ENCODE measurements at places on chromosomes 2 and 18. TPM values are rescaled to one million over a fixed set of nuclear protein-coding genes. Genes with fewer than 3 reads are reported as not detected.
A peak's percentile ranks its signal among the peaks of the same experiment; 100 is the strongest.

- H3K36me3 ChIP-seq: peaks cover 9% of the 10 kb centered on the region
- no peak for DNase-seq
- H3K4me1 ChIP-seq: no peaks in the 10 kb centered on the region
- H3K27ac ChIP-seq: no peak overlapping the region
Observed at GRCh38 chr2:201840726-201841125, 34.4 kb downstream of the CDK15 start.

DNA sequence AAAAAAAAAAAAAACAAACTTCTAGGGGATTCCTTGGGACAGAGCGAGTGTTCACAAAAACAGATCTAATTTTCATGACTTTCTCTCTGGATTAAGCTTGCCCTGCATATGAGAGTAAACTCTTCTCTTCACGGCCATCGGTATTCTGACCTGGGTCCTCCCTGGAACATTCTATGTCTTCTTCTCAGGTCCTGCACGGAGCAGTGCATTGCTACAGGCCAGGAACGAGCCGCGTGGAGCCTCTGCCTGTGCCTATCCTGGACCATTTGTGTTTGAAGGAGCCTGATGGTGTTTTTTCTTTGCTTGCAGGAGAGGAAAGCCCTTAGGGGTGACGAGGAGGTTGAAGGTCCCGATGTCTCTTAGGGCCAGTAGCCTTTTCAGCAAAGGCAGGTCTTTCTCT is 1.8 kb upstream of the OXER1 start:
- peak overlapping the region; percentile 43 for H3K27ac ChIP-seq
- H3K4me1 ChIP-seq: no peaks in the 10 kb centered on the region
- H3K4me3 ChIP-seq: no peak overlapping the region

- no peaks in the 10 kb centered on the region for H3K36me3 ChIP-seq
- H3K4me1 ChIP-seq: peaks cover 34% of the 10 kb centered on the region
- no peak overlapping the region for H3K27ac ChIP-seq
- no peak overlapping the region for H3K4me3 ChIP-seq
- no peak for DNase-seq
- H3K27me3 ChIP-seq: no peaks in the 10 kb centered on the region
Observed at GRCh38 chr2:197259470-197259999, 51.0 kb downstream of the ANKRD44 start.

GRCh38 chr18:71431171-71431570 is 1113.0 kb downstream of the CBLN2 start:
- no peak overlapping the region for H3K4me3 ChIP-seq
- H3K4me1 ChIP-seq: no peaks in the 10 kb centered on the region
- no peaks in the 10 kb centered on the region for H3K27me3 ChIP-seq
- no peak for DNase-seq
- no peaks in the 10 kb centered on the region for H3K36me3 ChIP-seq
- no peak overlapping the region for H3K27ac ChIP-seq

The SERPINE2 gene
- 34.0 TPM for total RNA-seq

The ARHGAP28 gene
- total RNA-seq: 20.2 TPM
